ENCODE measurements at places on chromosomes 4 and X. TPM values are rescaled to one million over a fixed set of nuclear protein-coding genes. Genes with fewer than 3 reads are reported as not detected.

DNA sequence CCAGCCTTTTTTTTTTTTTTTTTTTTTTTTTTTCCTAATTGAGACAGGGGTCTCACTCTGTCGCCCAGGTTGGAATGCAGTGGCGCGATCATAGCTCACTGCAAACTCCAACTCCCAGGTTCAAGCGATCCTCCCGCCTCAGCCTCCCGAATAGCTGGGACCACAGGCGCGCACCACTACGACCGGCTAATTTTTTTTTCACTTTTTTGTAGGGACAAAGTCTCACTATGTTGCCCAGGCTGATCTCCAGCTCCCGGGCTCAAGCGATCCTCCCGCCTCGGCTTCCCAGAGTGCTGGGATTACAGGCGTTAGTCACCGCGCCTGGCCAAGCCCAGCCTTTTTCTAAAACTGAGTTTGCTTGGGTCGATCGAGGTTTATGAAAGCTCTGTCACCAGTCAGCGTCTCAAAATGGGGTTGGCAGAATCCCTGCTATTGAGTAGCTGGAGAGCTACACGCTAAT lies 1.3 kb upstream of the OTUD5 start:
- peaks cover 27% of the 10 kb centered on the region for H3K36me3 ChIP-seq
- H3K27ac ChIP-seq: peak overlapping the region; percentile 98
- H3K4me1 ChIP-seq: peaks cover 48% of the 10 kb centered on the region

DNA sequence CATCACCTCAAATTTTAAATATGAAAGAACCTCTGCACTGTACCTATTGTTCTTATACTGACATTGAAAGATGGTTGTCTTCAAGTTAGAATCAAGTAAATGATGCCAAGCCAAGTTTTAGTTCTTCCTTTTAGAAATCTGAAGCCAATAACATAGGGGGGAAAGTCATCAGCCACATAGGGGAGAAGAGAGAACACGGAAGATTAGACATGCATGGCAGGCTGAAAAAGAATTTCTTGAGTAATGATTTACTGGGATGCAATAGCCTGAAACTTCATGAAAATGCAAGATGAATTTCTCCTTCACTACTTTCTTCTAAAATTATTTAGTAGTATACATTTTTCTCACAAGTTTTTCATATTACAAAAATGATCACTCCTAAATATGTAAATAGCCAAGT lies 13.6 kb upstream of the EPGN start:
- H3K36me3 ChIP-seq: no peaks in the 10 kb centered on the region
- H3K27me3 ChIP-seq: no peaks in the 10 kb centered on the region
- no peak overlapping the region for H3K4me3 ChIP-seq

- H3K36me3 ChIP-seq: peaks cover 28% of the 10 kb centered on the region
- no peak for DNase-seq
- H3K4me3 ChIP-seq: peak overlapping the region; percentile 68
- peak overlapping the region; percentile 39 for H3K27ac ChIP-seq
These were observed 1.4 kb downstream of the BCAP31 start for GRCh38 chrX:153722704-153723350.

Gene MOSPD2
- total RNA-seq: 6.4 TPM

DNA sequence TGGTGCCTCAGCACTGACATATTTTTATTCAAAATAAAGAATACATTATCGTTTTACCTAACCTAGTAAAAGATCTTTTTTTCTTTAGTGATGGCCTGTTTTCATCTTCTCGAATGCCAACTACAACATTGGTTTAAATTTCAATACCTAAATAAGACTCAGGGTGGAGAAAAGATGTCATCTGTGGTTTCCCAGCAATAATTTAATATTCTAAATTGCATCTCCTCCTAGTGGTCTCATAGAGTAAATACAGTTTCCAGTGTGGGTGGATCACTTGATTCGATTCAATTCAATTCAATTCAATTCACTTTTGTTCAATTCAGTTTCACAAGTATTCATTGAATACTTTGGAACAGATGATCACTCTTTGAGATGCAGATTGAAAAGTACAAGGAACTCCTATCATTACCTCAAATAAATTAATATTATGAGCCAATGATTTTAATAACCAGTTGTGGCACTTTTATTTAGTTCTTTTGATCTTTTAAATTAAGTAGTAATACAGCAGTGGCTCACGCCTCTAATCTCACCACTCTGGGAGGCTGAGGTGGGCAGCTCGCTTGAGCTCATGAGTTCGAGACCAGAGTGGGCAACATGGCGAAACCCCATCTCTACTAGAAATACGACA lies 427.2 kb downstream of the FAT4 start:
- DNase-seq: no peak
- H3K4me1 ChIP-seq: no peaks in the 10 kb centered on the region
- no peak overlapping the region for H3K4me3 ChIP-seq
- H3K36me3 ChIP-seq: no peaks in the 10 kb centered on the region

DNA sequence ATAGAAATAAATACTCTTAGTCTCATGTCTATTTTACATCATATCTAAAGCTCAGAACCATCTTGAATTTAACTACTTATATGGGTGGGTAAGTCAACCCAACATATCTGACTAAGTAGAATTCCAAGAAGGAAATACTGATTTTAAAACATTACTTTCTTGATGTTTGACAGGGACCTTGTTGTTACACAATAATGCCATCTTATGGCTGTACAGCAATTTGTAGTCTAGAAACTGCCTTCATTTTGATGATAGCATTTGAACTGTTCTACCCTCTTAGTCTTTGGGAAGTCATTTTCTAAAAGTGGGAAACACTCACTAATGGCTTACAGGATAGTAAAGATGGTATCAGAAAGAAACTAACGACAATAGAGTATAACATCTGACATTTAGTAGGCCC lies 929.5 kb downstream of the DMD start:
- no peak for DNase-seq
- H3K36me3 ChIP-seq: no peaks in the 10 kb centered on the region
- no peak overlapping the region for H3K4me3 ChIP-seq
- no peaks in the 10 kb centered on the region for H3K4me1 ChIP-seq

- H3K27ac ChIP-seq: no peak overlapping the region
- DNase-seq: no peak
- H3K27me3 ChIP-seq: no peaks in the 10 kb centered on the region
- no peak overlapping the region for H3K4me3 ChIP-seq
These were observed 182.8 kb downstream of the MOSPD2 start for GRCh38 chrX:15056044-15056443.

- no peak for DNase-seq
- no peaks in the 10 kb centered on the region for H3K36me3 ChIP-seq
- H3K27me3 ChIP-seq: no peaks in the 10 kb centered on the region
- no peak overlapping the region for H3K4me3 ChIP-seq
- H3K4me1 ChIP-seq: no peaks in the 10 kb centered on the region
These were observed 56.1 kb downstream of the LANCL3 start for GRCh38 chrX:37627602-37628001.

DNA sequence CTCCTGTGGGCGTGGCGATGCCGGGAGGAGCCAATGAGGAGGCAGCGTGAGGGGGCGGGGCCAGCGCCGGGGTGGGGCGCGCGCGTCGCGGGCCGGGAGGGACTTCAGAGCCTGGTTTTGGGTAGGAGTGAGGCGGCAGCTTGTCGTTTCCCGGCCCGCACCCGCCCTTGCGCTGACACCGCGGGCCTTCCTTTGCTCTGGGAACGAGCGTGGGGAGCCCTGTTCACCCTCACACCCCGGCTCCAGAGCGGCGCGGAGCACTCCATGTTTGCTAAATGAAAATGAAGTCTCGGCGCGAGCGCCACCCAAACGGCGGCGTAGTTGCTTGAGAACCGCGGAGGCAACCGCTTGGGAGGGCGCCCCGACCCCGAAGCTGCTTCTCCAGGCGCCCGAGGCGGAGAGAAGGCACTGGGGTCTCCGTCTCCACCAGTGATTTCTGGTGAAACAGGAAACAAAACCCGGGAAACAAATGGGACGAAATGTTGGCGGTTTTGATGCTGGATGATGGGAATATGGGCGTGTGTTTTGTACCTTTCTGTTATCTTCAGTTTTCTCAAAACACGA lies 497 bp upstream of the GRPEL1 start:
- H3K4me3 ChIP-seq: peak overlapping the region; percentile 76
- H3K27me3 ChIP-seq: no peaks in the 10 kb centered on the region
- H3K36me3 ChIP-seq: peaks cover 20% of the 10 kb centered on the region
- H3K27ac ChIP-seq: peak overlapping the region; percentile 71
- DNase-seq: no peak

Gene IL13RA1
- total RNA-seq: 0.69 TPM

Gene GPR143
- not detected for total RNA-seq

Gene TRPC5OS
- total RNA-seq: not detected

DNA sequence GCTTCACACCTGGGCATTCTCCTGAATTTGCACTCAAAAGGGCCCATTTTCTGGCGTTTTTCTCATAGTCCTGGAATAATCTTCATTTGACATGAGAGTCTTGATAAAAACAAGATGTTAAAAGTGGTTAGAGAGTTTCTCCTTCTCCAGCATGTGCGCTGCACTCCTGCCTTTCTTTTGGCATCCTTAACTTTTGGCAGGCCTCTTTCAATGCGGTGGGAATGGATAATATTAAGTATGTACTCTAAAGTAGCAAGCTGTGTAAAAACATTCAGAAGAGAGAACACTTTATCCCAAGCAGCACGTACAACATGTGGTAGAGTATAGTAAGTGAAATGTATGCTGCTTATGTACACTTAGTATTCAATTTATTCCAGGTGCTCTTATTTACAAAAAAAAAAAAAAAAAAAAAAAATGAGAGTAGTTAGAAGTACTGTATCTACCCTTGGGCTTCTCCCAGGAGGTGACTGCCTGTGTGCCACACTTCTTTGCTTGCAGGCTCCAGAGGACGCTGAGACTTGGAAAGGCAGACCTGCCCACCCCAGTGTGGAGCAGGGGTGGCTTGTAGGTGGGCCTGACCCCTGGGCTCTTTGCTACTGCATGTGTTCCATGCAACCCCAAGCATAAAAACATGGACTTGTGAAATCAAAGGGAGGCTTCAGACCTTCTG lies 3.9 kb downstream of the FGF2 start:
- peaks cover 50% of the 10 kb centered on the region for H3K27me3 ChIP-seq
- no peaks in the 10 kb centered on the region for H3K36me3 ChIP-seq
- no peak for DNase-seq

Gene STOX2
- total RNA-seq: not detected

GRCh38 chrX:25737540-25737939 lies 400.6 kb upstream of the MAGEB18 start:
- no peaks in the 10 kb centered on the region for H3K27me3 ChIP-seq
- H3K27ac ChIP-seq: no peak overlapping the region
- H3K4me3 ChIP-seq: no peak overlapping the region

Gene XK
- total RNA-seq: not detected

GRCh38 chr4:128558896-128559679 lies 250.4 kb upstream of the JADE1 start:
- no peaks in the 10 kb centered on the region for H3K27me3 ChIP-seq
- no peaks in the 10 kb centered on the region for H3K4me1 ChIP-seq
- no peaks in the 10 kb centered on the region for H3K36me3 ChIP-seq
- no peak overlapping the region for H3K27ac ChIP-seq
- DNase-seq: no peak
- H3K4me3 ChIP-seq: no peak overlapping the region

GRCh38 chrX:72713130-72713529 lies 976 bp downstream of the PHKA1 start:
- H3K4me3 ChIP-seq: no peak overlapping the region
- H3K36me3 ChIP-seq: no peaks in the 10 kb centered on the region
- DNase-seq: no peak

GRCh38 chrX:101219116-101219863 lies at the start of gene DRP2:
DRP2 (plus strand) TSS chrX:101219786; CDS start chrX:101231648, 11,862 bp downstream.
- H3K27ac ChIP-seq: no peak within 1 kb of the TSS
- no peaks in the 10 kb centered on the region for H3K36me3 ChIP-seq
- no peak within 1 kb of the TSS for H3K4me3 ChIP-seq
- H3K4me1 ChIP-seq: no peaks in the 10 kb centered on the region

GRCh38 chr4:169098532-169098931 lies 88.5 kb upstream of the CBR4 start:
- no peaks in the 10 kb centered on the region for H3K36me3 ChIP-seq
- DNase-seq: no peak
- no peaks in the 10 kb centered on the region for H3K27me3 ChIP-seq
- no peaks in the 10 kb centered on the region for H3K4me1 ChIP-seq
- H3K27ac ChIP-seq: no peak overlapping the region

Gene CAPN6
- not detected for total RNA-seq

DNA sequence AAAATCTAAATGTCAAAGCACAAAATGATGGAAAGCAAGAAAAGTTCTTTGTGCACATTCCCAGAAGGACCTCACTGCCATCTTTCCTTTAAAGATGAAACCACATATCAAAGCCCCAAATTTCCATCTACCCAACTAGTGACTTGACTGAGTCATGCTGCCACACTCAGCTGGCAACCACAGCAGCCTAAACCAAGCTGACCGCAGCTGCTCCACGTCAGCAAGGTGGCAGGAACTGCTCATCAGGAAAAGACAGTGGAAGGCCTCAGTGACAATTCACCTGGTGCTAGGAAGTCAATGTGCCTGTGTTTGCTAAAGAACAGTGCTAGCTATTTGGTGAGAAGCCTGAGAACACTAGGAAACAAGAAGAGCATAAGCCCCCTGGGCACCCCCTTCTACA lies 26.1 kb downstream of the ACOX3 start:
- peaks cover 32% of the 10 kb centered on the region for H3K36me3 ChIP-seq
- H3K27ac ChIP-seq: no peak overlapping the region
- no peak overlapping the region for H3K4me3 ChIP-seq

GRCh38 chrX:132592880-132593279 lies 104.0 kb upstream of the MBNL3 start:
- no peak overlapping the region for H3K27ac ChIP-seq
- DNase-seq: no peak
- no peaks in the 10 kb centered on the region for H3K36me3 ChIP-seq
- H3K4me3 ChIP-seq: no peak overlapping the region

- H3K27me3 ChIP-seq: no peaks in the 10 kb centered on the region
- no peak overlapping the region for H3K4me3 ChIP-seq
- no peaks in the 10 kb centered on the region for H3K36me3 ChIP-seq
These were observed 88.8 kb upstream of the KDR start for GRCh38 chr4:55214172-55214571.

Gene WWC2
- 4.1 TPM for total RNA-seq

GRCh38 chrX:55118574-55118973 lies 29.8 kb downstream of the PAGE2 start:
- DNase-seq: no peak
- H3K4me1 ChIP-seq: peaks cover 12% of the 10 kb centered on the region
- H3K36me3 ChIP-seq: no peaks in the 10 kb centered on the region
- H3K27me3 ChIP-seq: no peaks in the 10 kb centered on the region
- no peak overlapping the region for H3K4me3 ChIP-seq

DNA sequence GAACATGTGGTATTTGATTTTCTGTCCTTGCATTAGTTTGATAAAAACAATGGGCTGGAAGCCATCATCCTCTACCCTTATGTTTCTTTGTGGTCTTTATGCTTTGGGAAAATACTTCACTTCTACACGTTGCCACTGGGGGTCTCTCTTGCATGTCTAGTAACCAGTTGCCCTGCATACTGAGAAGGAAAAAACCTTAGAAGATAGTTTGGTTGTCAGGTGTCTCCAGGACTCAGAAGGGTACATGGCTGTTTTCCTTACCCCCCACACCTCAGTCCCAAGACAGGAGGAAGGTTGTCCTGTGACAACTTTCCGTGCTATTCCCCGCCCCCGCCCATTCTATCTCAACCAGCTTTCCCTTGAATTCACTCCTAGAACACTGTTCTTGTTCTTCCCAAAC lies 62.1 kb upstream of the LANCL3 start:
- no peaks in the 10 kb centered on the region for H3K27me3 ChIP-seq
- no peaks in the 10 kb centered on the region for H3K36me3 ChIP-seq
- H3K27ac ChIP-seq: no peak overlapping the region
- no peak overlapping the region for H3K4me3 ChIP-seq
- H3K4me1 ChIP-seq: no peaks in the 10 kb centered on the region

GRCh38 chrX:54826598-54826997 lies 19.1 kb downstream of the MAGED2 start:
- H3K4me3 ChIP-seq: no peak overlapping the region
- H3K27ac ChIP-seq: no peak overlapping the region
- H3K27me3 ChIP-seq: no peaks in the 10 kb centered on the region
- no peaks in the 10 kb centered on the region for H3K4me1 ChIP-seq
- DNase-seq: no peak

Gene S100P
- 0.58 TPM for total RNA-seq
